GM18507 (cell line): ENCODE measurements at places on chromosomes 4 and X.

GRCh38 chr4:78024576-78025091, 32.5 kb upstream of the FRAS1 start:
- no peak for DNase-seq

DNA sequence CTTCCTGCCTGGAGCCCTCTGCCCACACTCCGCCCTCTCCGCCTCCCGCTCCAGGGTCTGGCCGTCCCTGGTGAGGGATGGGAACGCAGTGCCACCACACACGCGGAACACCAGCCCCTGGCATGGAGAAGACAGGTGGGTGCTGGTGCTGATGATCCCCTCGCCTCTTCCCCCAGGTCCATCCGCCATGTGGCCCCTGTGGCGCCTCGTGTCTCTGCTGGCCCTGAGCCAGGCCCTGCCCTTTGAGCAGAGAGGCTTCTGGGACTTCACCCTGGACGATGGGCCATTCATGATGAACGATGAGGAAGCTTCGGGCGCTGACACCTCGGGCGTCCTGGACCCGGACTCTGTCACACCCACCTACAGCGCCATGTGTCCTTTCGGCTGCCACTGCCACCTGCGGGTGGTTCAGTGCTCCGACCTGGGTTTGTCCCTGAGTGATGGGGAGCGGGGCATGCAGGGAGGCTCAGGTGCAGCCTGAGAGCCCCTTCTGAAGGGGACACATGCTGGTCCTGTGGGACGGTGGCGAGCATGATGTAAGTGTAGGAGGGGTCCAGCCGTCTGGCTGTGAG, 9.8 kb downstream of the BGN start:
- no peak for DNase-seq

GRCh38 chr4:108683479-108683878, 33.1 kb downstream of the OSTC start:
- no peak for DNase-seq

DNA sequence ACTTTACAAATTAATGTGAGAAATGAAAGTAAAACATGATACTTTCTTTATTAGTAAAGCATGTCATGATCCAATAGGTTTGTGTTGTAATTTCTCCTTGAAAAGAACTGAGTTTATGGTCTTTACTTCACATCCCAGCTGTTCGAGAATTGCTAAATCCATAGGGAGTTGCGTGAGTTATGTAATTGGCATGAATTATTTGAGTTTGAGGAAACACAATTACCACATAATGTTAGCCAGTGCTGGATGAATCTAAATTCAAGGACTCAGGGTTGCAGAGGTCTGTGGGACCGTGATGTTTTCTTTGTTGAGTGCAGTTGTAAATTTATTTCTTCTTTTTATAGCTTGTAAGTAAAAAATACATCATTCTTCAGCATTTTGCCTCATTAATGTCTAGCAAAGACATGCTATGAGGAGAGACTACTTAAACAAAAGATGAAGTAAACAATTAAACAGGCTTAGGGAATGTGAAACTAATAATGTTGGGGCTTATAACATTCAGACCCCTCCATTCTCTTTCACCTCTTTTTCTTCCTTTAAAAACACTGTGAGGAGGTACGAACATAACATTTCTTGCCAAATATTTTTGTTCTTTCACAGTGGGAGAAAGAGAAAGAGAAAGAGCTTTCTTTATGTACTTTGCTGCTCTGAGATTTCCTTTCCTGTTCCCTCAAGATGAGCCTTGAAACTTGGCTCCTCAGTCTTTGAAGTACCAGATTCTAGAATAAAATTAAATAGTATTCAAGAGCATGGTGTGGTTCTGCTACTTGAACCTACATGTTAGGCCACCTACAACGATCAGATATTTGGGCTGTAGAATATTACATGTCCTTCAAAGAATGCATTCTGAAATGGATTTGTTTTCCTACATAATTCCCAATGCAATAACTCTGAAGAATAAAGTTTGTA, 159.6 kb upstream of the ANK2 start:
- DNase-seq: no peak

GRCh38 chrX:71625471-71625870, 7.2 kb upstream of the CXCR3 start:
- no peak for DNase-seq

DNA sequence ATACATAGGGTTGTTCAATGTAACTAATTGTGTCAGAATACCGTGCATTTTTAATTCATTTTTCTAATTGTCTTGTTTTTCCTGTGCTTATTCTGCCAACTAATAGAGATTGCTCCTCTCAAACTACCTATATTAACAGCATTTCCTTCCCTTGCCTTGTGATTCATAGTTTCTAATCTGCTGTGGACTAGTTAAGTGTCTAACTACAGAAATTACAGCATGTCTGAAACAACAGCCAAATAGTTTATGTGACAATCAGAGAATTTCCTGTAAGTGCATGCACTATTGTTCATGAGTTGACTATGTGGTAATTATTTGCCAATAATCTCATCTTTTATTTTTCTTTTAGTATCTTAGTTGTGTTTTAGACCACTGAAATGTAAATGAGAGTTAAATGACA, 4.1 kb upstream of the SEC24B start:
- DNase-seq: no peak

- no peak for DNase-seq
Measured at GRCh38 chr4:78922207-78922606, 17.0 kb downstream of the PAQR3 start.

GRCh38 chr4:156830351-156830750, 141.2 kb downstream of the PDGFC start:
- no peak for DNase-seq

- peak; percentile 77 for DNase-seq
Measured at GRCh38 chr4:80184053-80184824, 13.1 kb upstream of the PRDM8 start.

DNA sequence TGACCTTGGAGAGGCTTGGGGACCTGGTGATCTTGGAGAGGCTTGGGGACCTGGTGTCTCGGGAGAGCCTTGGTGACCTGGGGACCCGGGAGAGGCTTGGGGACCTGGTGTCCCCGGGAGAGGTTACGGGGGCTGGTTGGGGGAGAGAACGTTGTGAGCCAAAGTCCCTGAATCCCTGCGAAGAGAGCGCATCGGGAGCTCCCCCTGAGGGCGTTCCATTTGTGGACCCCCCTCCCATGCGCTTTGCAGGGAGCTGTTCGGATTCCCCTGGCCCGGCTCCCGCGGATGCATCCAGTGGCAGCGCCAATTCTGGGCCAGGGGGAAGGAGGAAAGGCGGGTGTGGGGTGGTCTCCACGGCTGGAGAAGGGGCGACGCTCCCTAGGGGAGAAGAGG, 13.3 kb downstream of the SHOX start:
- DNase-seq: no peak

DNA sequence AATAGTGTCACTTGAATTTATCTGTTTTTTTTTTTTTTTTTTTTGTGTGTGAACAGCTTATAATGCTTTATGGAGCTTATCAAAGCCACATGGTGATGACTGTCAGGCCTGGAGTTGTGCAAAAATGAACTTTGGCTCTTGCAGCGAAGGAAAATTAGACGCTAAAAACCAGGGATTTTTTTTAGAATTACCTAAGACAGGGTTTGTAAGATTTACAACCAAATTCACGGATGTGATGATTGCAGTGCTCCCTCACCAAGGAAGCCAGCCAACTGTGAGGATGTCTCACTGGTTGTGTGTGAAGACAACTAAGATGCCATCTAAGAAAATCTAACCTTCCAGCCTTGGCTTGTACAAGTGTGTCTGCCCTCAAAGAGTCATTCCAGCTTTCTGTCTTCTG, 127.1 kb upstream of the SLC4A4 start:
- DNase-seq: no peak

DNA sequence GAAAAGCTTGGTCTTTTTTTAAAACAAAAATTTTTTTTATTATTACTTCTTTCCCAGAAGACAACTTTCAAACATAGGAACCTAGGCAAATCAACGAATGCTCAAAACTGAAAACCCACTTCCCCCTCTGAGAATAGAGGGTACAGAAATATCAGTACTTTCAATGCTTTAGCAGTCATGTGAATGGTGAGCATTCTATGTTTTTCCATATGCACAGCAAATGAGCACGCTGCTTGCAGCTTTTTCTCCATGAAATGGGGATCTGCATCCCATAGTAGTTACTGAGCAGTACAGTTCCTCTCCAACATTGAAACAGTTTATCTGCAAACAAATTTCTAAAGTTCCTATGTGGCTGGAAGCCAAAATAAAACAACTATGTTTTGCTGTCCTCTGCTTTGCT, 108.4 kb upstream of the BMP2K start:
- no peak for DNase-seq

DNA sequence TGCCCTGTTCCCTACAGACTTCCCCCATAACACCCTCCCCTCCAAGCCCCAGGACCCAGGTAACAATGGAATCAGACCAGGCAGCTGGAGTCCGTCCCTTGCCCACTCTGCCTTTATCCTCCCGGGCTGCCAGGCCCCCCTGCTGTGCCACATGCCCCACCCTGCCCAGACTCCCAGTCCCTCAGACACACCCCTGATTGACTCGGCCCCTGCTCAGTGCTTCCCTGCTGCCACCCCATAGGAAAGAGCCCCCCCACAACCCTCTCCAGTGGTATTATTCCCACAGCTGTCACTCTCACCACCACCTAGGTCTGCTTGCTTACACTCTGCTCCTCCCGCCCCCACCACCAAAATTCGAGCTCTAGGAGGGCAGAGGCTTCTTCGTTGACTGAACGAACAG, 4.7 kb upstream of the NAA10 start:
- no peak for DNase-seq

- no peak for DNase-seq
Measured at GRCh38 chr4:184763150-184763780, 29.4 kb upstream of the CENPU start.

- no peak for DNase-seq
Measured at GRCh38 chr4:90292438-90292837, 165.2 kb downstream of the CCSER1 start.

DNA sequence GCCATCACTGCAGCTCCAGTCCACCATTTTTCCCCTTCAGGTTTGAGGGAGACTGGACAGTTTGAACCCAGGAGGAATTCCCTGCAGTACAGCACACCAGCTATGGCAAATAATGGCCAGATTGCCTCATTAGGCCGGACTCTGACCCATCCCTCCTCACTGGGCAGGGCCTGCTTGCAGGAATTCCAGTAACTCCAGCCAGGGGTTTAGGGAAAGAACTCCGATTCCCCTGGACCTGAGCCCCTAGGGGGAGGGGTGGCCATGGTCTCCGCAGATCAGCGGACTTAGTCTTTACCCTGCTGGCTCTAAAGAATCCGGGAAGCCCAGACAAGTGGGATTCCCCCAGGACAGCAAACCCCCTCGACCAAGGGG, 342.8 kb downstream of the DMD start:
- DNase-seq: no peak

GRCh38 chr4:47838445-47838844, 578 bp upstream of the CORIN start:
- no peak for DNase-seq

DNA sequence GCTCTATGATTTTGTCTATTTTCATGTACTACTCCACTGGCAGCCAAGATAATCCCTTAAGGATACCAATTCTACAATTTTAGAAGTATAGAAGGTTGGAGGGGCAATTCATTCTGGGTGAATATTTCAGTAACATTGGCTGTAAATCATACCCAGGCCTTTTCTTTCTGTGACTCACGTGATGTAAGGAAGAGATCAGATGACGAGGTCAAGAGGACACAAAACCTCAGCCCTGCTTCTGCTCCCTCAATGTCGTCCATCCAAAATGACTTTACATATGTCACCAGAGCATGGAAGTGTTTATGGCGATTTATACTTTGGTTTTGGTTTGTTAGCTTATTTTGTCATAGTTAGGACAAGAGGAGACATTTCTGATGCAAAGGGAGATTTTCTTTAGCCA, 70.7 kb upstream of the SLC4A4 start:
- DNase-seq: no peak

DNA sequence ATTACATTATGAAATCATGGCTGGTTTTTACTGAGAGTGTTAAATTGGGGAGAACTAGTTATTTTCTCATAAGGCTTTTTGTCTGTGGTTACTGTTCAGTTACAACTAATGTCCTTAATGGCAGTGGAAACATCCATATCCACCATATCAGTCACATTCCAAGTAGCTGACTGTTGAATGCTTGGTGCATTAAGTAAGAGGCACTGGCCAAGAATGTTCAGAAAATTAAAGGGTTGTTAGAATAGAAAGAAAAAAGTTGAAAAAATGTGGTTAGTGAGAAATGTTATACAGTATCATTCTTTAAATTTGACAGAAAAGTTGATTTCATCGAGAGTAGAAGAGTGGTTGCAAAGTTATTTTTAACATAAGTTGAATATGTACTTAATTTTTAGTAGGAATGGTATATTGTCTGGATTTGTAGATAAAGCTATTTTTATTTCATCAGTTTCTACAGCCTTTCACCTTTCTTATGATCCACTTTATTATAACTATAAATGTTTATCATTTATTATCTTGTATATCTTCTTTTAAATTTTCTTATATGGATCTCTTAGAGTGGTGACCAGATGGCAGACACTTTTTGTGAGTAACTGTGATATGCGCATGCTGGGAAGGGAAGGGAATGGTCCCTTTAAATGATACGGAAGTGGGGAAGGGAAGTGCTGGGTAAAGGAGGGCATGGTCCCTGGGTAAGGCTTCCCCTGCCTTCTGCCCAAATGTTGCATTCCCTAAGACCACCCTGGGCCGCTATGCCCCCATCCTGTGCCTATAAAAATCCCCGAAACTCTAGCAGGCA, 2407.1 kb downstream of the ARAP2 start:
- no peak for DNase-seq

DNA sequence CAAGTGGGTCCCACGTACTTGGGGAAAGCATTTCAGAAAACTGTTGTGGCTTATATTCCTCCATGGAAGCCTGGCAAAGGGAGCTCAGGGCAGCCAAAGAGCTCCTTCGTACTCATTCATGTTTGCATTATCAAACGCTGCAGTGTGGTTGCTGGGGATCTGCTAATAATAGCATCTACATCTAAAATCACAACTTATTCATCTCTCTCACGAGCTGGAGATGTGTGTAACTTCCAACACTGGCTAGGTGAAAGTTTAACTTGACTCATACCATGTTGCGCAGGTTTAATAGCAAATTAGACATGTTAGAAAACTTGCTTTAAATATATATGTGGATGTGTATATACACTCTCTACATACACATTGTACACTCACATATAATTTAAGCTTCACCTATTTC, 415.1 kb downstream of the AFF2 start:
- DNase-seq: no peak

- no peak for DNase-seq
Measured at GRCh38 chrX:79263550-79263949, 103.6 kb downstream of the ITM2A start.

GRCh38 chrX:131910586-131910985, 112.5 kb upstream of the STK26 start:
- no peak for DNase-seq

GRCh38 chrX:117957128-117957527, 159.5 kb downstream of the KLHL13 start:
- DNase-seq: no peak

DNA sequence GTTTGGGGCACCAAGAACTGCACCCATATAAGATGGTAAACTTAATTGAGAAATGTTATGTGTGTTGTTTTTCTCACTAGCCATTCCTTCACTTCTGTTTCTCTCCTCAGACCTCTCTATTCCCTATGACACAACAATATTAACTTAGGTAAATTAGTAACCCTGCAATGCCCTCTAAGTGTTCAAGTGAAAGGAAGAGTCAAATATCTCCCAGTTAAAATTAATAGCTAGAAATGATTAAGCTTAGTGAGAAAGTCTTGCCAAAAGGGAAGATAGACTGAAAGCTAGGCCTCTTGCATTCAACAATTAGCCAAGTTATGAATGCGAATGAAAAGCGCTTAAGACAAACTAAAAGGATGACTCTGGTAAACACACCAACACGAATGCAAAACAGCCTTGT, 132.9 kb upstream of the KLF8 start:
- no peak for DNase-seq
